ENCODE measurements at places on chromosomes 3 and 15.

DNA sequence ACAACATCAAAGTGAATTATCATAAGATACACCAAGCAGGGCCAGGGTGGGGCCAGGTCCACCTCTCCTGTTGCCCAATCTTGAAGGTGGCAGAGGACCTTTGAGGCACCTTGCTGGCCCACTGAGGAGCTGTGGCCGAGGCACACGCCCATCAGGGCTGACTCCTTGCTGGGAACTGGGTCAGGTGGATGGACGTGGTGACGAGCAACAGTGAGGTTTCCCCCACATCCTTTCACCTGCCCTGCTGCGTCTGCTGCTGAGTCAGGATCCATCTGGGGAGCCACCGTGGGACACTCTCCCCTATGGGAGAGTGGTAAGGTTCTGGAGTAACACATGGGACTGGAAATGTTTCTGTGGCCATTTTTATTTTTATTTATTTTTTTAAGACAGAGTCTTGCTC lies 17.3 kb upstream of the FURIN start:
- no peaks in the 10 kb centered on the region for H3K27me3 ChIP-seq
- no peak overlapping the region for H3K27ac ChIP-seq
- H3K4me3 ChIP-seq: no peak overlapping the region
- H3K36me3 ChIP-seq: no peaks in the 10 kb centered on the region
- peaks cover 57% of the 10 kb centered on the region for H3K4me1 ChIP-seq

GRCh38 chr3:141864281-141864970 lies 12.0 kb upstream of the ATP1B3 start:
- no peaks in the 10 kb centered on the region for H3K36me3 ChIP-seq
- no peaks in the 10 kb centered on the region for H3K4me1 ChIP-seq
- no peaks in the 10 kb centered on the region for H3K27me3 ChIP-seq

GRCh38 chr3:170605490-170605889 lies 19.6 kb upstream of the SLC7A14 start:
- H3K4me1 ChIP-seq: no peaks in the 10 kb centered on the region
- H3K4me3 ChIP-seq: no peak overlapping the region
- H3K27ac ChIP-seq: no peak overlapping the region
- H3K36me3 ChIP-seq: no peaks in the 10 kb centered on the region
- no peaks in the 10 kb centered on the region for H3K27me3 ChIP-seq

- H3K27me3 ChIP-seq: no peaks in the 10 kb centered on the region
- no peak overlapping the region for H3K4me3 ChIP-seq
- DNase-seq: no peak
- H3K4me1 ChIP-seq: no peaks in the 10 kb centered on the region
These were observed 61.8 kb downstream of the SLC9A9 start for GRCh38 chr3:143786219-143787191.

DNA sequence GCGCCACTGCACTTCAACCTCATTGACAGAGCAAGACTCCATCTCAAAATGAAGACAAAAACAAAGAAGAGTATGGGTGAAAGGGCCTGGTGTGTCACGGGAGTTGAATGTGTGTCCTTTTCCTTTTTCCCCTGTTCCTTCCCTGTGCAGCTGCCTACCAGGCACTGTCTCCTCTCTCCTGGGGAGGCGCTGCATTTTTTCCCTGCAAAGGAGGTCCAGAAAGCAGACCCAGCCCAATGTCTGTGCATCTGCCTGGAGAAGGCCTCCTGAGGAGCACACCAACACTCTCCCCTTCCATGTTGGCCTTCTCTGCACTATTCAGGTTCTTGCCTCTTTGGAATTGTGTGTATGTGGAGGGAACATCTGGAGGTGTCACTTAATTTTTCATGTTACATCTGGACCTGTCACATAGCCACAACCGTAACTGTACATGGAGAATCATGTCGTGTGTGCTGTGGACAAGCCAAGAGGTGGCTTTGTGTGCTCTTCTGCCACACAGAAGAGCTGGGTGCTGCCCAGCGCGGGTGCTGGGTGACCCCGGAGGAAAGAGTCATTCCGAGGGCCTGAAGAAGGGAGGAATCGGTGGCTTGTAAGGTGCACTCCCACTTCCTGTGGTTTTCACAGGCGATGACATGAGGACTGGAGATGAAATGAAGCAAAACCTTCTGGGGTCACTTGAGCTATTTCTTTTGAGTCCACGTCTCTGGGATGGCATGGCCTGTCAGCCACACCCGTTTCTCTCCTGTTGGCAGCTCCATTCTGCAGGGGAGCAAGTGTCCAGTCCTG lies 46.5 kb upstream of the CGNL1 start:
- DNase-seq: no peak
- no peaks in the 10 kb centered on the region for H3K27me3 ChIP-seq
- no peaks in the 10 kb centered on the region for H3K36me3 ChIP-seq
- peaks cover 7% of the 10 kb centered on the region for H3K4me1 ChIP-seq

GRCh38 chr3:111590143-111590491 lies 5.0 kb downstream of the ZBED2 start:
- no peak for DNase-seq
- no peak overlapping the region for H3K4me3 ChIP-seq
- no peak overlapping the region for H3K27ac ChIP-seq
- no peaks in the 10 kb centered on the region for H3K27me3 ChIP-seq

DNA sequence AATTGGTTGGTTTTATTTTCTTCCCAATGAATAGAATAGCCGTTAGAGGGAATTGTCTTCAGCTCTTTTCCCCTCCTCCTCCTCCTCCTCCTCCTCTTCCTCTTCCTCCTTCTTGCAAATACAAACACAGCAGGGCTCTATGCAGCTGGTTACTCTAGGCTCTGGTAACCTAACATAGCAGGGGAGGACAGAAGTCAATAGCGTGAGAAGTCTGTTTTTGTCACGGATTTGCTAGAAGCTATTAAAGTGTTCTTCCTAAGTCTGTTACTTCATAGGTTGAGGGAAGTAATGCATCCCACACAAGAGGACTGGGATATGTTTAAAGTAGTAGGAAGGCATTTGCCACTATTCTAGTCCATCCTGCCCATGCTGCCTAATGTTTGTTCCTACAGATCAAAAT lies 374.7 kb upstream of the TPRG1 start:
- H3K4me1 ChIP-seq: no peaks in the 10 kb centered on the region

DNA sequence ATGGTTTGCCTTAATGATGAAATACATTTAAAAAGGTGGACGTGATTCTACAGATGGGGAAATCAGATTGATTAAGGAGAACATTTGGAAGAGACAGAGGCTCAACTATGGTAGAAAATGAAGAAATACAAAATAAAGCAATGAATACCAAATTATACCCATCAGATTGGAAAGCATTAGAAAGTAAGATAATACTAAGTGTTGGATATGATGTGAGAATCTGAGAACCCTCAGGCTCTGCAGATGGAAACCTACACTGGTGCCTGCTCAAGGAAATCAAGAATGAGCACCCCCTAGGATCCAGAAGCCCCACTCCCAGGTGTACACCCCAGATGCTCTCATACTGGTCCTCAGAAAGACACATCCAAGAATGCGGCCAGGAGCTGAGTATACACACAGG lies 4.6 kb downstream of the FAM174B start:
- peaks cover 3% of the 10 kb centered on the region for H3K4me1 ChIP-seq
- H3K36me3 ChIP-seq: no peaks in the 10 kb centered on the region
- no peak overlapping the region for H3K27ac ChIP-seq
- H3K27me3 ChIP-seq: peaks cover 2% of the 10 kb centered on the region
- DNase-seq: no peak

GRCh38 chr3:179541094-179541493 lies 21.6 kb upstream of the ACTL6A start:
- H3K27ac ChIP-seq: no peak overlapping the region
- no peak overlapping the region for H3K4me3 ChIP-seq
- H3K36me3 ChIP-seq: no peaks in the 10 kb centered on the region

- H3K4me1 ChIP-seq: peaks cover 17% of the 10 kb centered on the region
- H3K4me3 ChIP-seq: no peak overlapping the region
- H3K27me3 ChIP-seq: no peaks in the 10 kb centered on the region
- DNase-seq: no peak
- no peak overlapping the region for H3K27ac ChIP-seq
These were observed 6.5 kb downstream of the SFMBT1 start for GRCh38 chr3:53039376-53039752.

GRCh38 chr3:182632077-182632393 lies 161.3 kb upstream of the ATP11B start:
- peaks cover 2% of the 10 kb centered on the region for H3K27me3 ChIP-seq
- H3K4me1 ChIP-seq: no peaks in the 10 kb centered on the region
- DNase-seq: no peak
- no peak overlapping the region for H3K27ac ChIP-seq
- H3K4me3 ChIP-seq: no peak overlapping the region
- no peaks in the 10 kb centered on the region for H3K36me3 ChIP-seq

DNA sequence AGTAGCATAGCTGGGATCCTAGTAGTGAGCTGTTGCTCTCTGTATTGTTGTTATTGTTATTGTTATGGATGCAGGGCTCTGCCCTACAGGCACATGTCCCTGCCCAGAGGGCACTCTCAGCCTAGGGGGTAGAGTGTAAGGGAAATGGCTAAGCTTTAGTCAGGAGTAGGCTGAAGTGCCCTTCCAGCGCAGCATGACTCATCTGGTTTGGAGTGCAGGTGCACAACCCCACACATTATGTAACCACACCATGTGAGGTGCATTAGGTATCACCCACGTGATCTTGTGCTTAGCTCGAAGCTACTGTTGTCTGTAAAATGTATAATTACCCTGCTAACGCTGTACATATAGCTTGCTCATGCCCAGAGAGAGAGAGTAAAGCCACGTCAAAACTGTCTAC lies 48.3 kb upstream of the TIPARP start:
- no peak overlapping the region for H3K4me3 ChIP-seq
- no peaks in the 10 kb centered on the region for H3K27me3 ChIP-seq
- H3K36me3 ChIP-seq: no peaks in the 10 kb centered on the region

DNA sequence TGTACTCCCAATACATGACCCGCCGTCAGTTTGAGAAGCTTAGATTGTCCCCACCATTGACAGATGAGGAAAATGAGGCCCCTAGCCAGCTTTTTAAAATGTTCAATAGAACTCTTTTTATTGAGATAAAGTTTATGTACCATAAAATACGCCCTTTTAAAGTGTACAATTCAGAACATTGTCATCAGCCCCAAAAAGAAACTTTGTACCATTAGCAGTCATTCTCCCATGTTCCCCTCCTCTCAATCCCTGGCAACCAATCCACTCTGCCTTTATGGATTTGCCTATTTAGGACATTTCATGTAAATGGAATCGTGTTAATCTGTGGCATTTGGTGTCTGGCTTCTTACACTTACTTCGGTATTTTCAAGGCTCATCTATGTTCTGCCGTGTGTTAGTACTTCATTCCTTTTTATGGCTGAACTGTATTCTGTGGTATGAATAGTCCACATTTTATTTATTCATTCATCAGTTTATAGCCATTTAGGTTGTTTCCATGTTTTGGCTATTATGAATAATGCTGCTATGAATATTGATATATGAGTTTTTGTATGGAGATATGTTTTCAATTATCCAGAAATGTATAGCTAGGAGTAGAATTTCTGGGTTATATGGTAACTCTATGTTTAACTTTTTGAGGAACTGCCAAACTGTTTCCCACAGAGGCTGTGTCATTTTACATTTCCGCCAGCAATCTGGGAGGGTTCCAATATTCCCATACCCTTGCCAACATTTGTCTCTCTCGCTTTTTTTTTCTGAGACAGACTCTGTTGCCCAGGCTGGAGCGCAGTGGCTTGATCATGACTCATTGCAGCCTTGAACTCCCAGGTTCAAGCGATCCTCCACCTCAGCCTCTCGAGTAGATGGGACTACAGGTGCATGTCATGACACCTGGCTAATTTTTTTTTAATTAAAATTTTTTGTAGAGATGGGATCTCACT lies 15.3 kb upstream of the PTPN23 start:
- no peak overlapping the region for H3K4me3 ChIP-seq
- no peak overlapping the region for H3K27ac ChIP-seq

DNA sequence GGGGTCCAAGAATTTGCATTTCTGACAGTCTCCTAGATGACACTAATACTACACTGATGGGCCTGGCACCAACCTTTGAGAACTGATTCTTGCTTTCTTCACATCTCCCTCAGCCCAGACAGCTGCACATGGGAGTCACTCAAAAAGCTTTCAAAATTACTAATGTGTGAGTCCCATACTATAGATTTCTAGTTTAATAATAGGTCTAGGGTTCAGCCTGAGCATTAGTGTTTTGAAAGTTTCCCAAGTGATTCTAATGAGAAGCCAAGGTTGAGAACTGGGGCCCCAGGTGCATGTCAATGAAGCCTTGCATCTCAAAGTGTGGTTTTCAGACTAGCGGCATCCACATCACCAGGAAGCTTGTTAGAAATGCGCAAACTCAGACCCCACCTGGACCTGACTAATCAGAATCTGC lies 159.9 kb upstream of the CMC1 start:
- no peak overlapping the region for H3K27ac ChIP-seq
- no peaks in the 10 kb centered on the region for H3K36me3 ChIP-seq
- no peaks in the 10 kb centered on the region for H3K27me3 ChIP-seq
- H3K4me1 ChIP-seq: no peaks in the 10 kb centered on the region
- H3K4me3 ChIP-seq: no peak overlapping the region

DNA sequence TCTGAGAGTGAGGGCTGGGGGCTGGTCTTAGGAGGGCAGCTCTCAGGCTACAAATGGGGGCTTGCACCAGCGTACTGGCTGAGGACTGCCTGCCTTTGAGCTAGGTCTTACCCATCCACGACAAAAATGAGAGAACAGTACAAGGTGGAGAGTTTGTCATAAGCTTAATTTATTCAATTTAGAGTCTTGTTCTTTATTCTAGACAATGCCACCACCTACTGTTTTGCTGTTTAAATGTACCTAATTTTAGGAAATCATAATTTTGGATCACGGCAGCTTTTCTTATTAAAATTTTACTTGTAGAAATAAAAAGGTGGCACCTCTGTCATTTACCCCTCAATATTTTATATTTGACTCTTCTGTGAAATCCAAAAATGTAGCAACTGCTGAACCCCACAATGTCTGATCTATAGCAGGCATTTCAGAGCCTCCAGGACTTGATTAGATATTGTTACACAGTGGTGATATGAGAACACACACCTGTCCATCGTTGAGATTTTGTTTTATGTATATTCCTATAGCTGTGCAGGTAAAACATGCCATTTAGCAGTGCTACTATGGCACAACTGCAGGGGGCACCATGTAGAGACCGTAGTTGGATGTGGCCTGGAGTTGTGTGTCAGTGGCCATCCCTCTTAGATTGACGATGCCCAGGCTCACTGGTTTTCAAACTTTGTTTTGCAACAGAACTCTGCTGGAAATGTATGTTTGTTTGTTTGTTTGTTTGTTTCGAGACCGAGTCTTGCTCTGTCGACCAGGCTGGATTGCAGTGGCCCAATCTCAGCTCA lies 88.6 kb downstream of the SLCO3A1 start:
- peak; percentile 46 for DNase-seq
- H3K27ac ChIP-seq: peak overlapping the region; percentile 59
- H3K27me3 ChIP-seq: no peaks in the 10 kb centered on the region
- H3K4me3 ChIP-seq: no peak overlapping the region
- H3K4me1 ChIP-seq: peaks cover 35% of the 10 kb centered on the region

GRCh38 chr3:162865466-162865865 lies 1368.9 kb downstream of the OTOL1 start:
- no peak for DNase-seq
- no peak overlapping the region for H3K27ac ChIP-seq
- no peaks in the 10 kb centered on the region for H3K27me3 ChIP-seq
- no peaks in the 10 kb centered on the region for H3K4me1 ChIP-seq
- H3K4me3 ChIP-seq: no peak overlapping the region

- H3K27me3 ChIP-seq: no peaks in the 10 kb centered on the region
- H3K27ac ChIP-seq: peak within 1 kb of the TSS; percentile 88
- no peak for DNase-seq
- H3K4me1 ChIP-seq: peaks cover 40% of the 10 kb centered on the region
- peak within 1 kb of the TSS; percentile 59 for H3K4me3 ChIP-seq
These were observed at the start of gene TNNC1 for GRCh38 chr3:52453496-52454249. Gene TNNC1 (minus strand): TSS chr3:52454041. CDS start chr3:52454015, 26 bp downstream.

- H3K36me3 ChIP-seq: no peaks in the 10 kb centered on the region
- H3K4me1 ChIP-seq: peaks cover 41% of the 10 kb centered on the region
- DNase-seq: no peak
- H3K4me3 ChIP-seq: no peak overlapping the region
- no peaks in the 10 kb centered on the region for H3K27me3 ChIP-seq
These were observed 230.7 kb downstream of the UACA start for GRCh38 chr15:70532531-70533186.
